Activated CD8-positive, alpha-beta T cell treated with anti-CD3 and anti-CD28 coated beads, Interleukin-2, amount 10 ng/mL, durations not matched to agents 7 days and 5 days (primary cell): ENCODE measurements at places on chromosomes 2 and 18. TPM values are rescaled to one million over a fixed set of nuclear protein-coding genes. Genes with fewer than 3 reads are reported as not detected.
A peak's percentile ranks its signal among the peaks of the same experiment; 100 is the strongest.

DNA sequence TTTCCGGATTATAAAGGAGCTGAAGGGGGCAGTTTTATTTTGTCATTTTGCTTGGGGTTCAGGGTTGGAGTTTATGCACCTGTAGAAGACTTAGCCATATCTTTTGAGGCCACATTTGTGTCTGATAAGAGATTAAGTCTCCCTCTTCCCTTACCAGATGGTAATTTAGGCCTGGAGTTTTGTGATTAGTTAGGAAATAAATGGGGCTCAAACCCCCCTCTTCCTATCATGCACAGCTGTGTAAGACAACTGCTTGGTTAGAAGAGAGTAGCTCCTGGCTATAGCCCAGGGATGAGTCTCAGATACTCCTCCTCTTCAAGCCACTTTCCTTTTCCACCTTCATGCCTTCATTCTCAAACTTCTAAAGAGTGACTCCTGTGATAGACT is 802 bp upstream of the SAP130 start:
- peaks cover 5% of the 10 kb centered on the region for H3K27me3 ChIP-seq
- H3K36me3 ChIP-seq: peaks cover 7% of the 10 kb centered on the region
- peak overlapping the region; percentile 75 for H3K27ac ChIP-seq

NPAS2 gene
- total RNA-seq: 5.5 TPM

DNA sequence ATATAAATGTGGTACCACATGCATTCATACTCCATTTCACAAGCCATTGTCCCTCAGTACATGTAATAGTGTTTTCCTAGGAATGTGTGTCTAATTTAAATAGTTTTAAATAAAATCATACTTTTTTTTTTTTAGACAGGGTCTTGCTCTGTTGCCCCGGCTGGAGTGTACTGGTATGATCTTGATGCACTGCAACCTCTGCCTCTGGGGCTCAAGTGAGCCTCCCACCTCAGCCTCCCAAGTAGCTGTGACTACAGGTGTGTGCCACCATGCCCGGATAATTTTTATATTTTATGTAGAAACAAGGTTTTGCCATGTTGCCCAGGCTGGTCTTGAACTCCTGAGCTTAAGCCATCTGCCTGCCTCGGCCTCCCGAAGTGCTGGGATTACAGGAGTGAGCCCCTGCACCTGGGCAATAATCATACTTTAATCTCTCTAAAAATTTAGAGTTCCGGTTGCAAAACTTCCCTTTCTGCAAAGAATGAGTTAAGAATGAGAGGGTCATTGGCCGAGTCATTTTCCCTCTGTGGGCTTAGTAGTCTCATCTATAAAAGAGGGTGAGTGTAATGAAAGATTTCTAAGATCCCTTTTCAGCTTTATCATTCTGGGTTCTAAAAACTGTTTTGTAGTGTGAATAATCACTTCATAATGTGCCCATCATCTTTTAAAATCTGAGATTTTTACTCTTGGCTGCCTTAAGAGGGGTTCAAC is 116.0 kb upstream of the PELI1 start:
- peak overlapping the region; percentile 39 for H3K27ac ChIP-seq
- DNase-seq: no peak
- no peaks in the 10 kb centered on the region for H3K36me3 ChIP-seq
- peaks cover 8% of the 10 kb centered on the region for H3K4me1 ChIP-seq

- no peak overlapping the region for H3K27ac ChIP-seq
- H3K27me3 ChIP-seq: no peaks in the 10 kb centered on the region
- peaks cover 13% of the 10 kb centered on the region for H3K4me1 ChIP-seq
- peak; percentile 30 for DNase-seq
- no peak overlapping the region for H3K4me3 ChIP-seq
These were observed 33.6 kb downstream of the KIDINS220 start for GRCh38 chr2:8803658-8804379.

DNA sequence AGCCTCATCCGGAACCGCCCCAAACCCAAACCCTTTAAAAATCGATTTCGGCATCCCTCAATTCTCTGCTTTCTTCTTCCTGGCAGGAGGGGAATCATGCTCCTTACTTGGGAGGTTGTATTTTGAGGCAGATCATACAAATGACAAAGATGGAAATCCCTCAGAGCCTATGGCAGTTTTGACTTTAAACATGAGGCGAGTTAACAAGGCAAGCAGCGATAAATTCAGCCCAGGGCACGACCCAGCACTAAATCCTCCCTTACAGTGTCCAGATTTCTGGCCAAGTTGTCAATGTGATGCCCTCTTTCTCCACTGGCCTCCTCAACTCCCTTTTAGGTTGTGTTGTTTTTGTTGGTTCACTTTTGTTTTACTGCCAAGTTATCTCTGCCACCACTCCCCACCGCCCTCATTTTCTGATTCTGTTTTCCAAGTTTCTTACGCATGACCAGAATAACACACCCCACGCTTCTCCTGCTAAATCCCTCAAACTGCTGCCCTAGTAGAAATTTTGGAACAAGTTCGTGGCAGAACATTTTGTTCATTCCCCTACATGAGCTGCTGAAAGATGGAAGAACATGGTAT is 68.3 kb downstream of the CTAGE1 start:
- no peak for DNase-seq
- no peaks in the 10 kb centered on the region for H3K36me3 ChIP-seq
- H3K4me3 ChIP-seq: peak overlapping the region; percentile 66
- H3K4me1 ChIP-seq: peaks cover 42% of the 10 kb centered on the region
- H3K27me3 ChIP-seq: peaks cover 30% of the 10 kb centered on the region

DNA sequence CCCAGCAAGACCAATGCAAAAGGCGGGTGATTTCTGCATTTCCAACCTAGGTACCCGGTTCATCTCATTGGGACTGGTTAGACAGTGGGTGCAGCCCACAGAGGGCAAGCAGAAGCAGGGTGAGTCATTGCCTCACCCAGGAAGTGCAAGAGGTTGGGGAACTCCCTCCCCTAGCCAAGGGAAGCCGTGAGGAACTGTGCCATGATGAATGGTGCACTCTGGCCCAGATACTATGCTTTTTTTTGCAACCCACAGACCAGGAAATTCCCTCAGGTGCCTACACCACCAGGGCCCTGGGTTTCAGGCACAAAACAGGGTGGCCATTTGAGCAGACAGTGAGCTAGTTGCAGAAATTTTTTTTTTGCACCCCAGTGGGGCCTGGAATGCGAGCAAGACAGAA is 662.6 kb upstream of the ACVR2A start:
- no peaks in the 10 kb centered on the region for H3K36me3 ChIP-seq
- H3K27ac ChIP-seq: no peak overlapping the region
- peak; percentile 21 for DNase-seq
- no peak overlapping the region for H3K4me3 ChIP-seq

ACTG2 gene
- 0.81 TPM for total RNA-seq

DNA sequence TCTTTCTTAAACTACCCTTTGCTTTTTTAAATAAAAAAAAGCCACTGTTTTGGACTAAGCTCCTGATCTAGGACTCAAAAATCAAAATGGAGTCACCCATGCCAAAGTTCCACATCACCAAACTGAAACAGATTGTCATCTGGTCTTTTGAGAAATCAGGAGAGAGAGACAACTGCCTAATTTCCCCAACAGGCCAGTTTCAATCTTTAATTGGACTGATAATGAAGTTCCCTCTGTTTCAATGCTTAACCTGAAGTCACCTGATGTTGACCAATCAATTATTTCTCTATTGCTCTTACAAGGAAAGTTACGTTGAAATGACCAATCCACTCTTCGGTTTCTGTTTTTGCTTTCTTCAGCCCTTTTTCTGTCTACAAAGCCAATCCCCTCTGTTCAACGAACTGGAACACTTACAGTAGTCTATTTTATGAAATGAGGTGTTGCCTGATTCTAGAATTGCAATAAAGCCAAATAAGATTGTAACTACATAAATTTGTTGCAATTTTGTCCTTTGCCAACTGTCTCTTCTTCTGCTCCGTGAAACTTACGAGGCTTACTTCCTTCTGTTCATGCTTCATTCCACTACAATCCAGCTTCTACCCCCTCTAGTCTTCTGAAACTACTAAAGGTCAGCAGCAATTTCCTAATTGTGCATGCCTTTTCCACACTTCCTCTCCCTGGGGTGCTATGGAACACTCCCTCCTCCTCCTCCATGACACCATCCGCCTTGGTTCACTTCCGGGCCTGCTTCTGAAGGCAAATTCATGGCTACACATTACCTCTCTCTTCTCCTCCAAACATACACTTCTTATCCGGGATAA is 95.2 kb upstream of the CD302 start:
- H3K36me3 ChIP-seq: peaks cover 22% of the 10 kb centered on the region
- H3K27ac ChIP-seq: no peak overlapping the region
- H3K4me1 ChIP-seq: peaks cover 12% of the 10 kb centered on the region
- no peak for DNase-seq

GMCL1 gene
- total RNA-seq: 25.4 TPM

GPR35 gene
- 23.8 TPM for total RNA-seq

OR6B2 gene
- not detected for total RNA-seq

CNDP1 gene
- total RNA-seq: not detected

CYB5A gene
- total RNA-seq: 28.7 TPM

DNA sequence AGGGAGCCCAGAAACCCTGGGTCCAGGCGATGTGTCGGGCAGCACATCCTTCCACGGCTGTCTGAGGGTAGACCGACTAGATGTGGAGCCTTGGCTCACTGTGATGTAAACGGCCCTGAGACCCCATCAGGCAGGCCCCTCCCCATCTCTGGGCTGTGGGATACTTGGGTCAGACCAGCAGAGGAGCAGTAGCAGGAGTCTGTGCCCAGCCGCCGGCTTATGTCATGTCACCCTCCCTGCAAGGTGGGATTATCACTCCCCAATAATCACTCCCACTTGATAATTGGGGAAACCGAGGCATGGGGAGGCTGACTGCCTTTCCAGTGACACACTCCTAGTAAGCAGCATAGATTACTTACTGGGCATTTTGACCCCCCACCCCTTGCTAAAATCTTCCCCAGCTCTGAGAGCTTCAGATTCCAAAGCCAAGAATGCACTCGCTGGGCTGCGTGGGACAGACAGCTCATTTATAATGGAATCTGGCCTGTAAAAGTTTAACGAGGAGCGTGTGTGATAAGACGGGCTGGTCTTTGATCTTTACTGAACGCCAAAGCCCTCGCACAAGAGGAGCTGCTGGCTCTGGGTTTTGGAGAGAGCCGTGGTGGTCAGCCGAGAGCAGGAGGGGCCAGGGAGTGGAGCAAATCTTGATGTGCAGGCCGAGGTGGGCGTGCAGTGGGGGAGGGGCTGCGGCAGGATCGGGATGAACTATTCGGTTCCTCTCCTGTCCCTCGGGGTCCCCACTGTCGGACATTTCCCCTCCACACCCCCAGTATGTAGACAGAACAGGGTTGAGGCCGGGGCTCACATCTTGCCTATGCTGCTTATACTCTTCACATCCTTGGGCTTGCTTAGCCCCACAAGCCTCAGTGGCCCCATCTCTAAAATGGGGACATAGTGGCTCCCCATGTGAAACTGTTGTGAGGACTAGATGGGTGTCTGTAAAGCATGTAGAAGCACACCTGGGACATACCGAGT is 200.0 kb downstream of the GLI2 start:
- no peaks in the 10 kb centered on the region for H3K4me1 ChIP-seq
- H3K27ac ChIP-seq: no peak overlapping the region
- H3K27me3 ChIP-seq: no peaks in the 10 kb centered on the region
- H3K4me3 ChIP-seq: no peak overlapping the region

DNA sequence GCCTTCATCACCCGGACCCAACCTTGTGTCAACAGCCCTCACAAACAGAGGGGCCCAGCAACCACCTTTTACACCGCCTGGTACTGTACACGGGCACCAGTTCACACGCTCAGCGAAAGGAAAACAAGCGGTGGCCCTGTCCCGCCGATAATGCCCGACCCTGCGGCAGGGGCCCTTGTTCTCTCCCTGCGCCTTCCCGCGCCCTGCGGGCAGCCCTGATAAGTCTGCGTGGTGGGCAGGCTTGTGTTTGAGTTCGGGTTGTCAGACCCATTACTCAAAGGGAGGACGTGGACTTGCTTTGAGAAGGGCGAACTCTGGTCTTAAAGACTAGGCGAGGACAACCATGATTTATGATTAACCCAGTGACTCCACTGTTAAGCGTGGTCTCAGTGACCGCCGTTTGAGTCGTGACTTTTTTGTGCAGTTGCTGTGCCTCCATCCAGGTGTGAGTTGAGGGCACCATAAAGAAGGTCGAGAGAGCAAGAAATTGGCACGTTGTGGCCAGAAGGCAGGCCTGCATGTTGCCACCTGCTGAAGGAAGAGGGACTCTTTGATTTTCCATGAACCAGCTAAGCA is 167.4 kb upstream of the GATA6 start:
- no peaks in the 10 kb centered on the region for H3K27me3 ChIP-seq

DNA sequence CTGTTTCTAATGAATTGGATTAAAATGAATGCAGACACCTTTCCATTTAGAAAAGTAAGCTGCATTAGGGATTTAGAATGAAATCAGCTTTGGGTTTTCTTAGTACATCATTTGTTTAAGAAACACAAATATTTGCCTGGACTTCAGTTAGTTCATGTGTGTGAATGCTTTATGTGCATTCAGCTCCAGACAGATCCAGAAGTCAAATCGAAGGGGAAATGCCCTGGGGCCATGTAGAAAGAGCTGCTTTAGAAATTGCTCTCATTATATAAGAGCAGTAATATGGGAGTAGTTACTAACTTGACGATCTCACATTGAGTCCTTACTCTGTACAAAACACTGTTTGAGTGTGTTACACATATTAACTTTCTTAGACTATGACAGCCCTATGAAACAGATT is 88.0 kb upstream of the TTC39C start:
- no peak overlapping the region for H3K4me3 ChIP-seq
- DNase-seq: no peak
- H3K27ac ChIP-seq: no peak overlapping the region
- H3K36me3 ChIP-seq: peaks cover 10% of the 10 kb centered on the region
- no peaks in the 10 kb centered on the region for H3K27me3 ChIP-seq

DNA sequence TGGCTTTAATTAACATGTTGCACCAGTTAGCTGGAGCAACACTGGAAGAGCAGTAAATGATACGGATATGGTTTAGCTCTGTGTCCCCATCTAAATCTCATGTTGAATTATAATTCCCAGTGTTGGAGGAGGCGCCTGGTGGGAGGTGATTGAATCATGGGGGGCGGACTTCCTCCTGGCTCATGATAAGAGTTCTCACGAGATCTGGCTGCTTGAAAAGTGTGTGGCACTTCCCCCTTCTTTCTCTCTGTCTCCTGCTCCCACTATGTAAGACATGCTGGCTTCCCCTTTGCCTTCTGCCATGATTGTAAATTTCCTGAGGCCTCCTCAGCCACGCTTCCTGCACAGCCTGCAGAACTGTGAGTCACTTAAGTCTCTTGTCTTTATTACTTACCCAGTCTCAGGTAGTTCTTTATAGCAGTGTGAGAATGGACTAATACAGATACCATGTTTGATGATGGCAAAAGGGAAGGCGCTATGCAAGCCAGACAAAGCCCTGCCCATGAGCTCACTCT is 963.6 kb downstream of the SOCS6 start:
- no peaks in the 10 kb centered on the region for H3K36me3 ChIP-seq
- no peak overlapping the region for H3K27ac ChIP-seq
- no peak for DNase-seq
- H3K27me3 ChIP-seq: no peaks in the 10 kb centered on the region
- no peak overlapping the region for H3K4me3 ChIP-seq

KCNIP3 gene
- not detected for total RNA-seq

- no peak overlapping the region for H3K27ac ChIP-seq
- no peaks in the 10 kb centered on the region for H3K4me1 ChIP-seq
- H3K4me3 ChIP-seq: no peak overlapping the region
These were observed 437.5 kb downstream of the NR4A2 start for GRCh38 chr2:155895016-155895415.
